ENCODE measurements at places on chromosomes 11 and 22. TPM values are rescaled to one million over a fixed set of nuclear protein-coding genes. Genes with fewer than 3 reads are reported as not detected.
A peak's percentile ranks its signal among the peaks of the same experiment; 100 is the strongest.

DNA sequence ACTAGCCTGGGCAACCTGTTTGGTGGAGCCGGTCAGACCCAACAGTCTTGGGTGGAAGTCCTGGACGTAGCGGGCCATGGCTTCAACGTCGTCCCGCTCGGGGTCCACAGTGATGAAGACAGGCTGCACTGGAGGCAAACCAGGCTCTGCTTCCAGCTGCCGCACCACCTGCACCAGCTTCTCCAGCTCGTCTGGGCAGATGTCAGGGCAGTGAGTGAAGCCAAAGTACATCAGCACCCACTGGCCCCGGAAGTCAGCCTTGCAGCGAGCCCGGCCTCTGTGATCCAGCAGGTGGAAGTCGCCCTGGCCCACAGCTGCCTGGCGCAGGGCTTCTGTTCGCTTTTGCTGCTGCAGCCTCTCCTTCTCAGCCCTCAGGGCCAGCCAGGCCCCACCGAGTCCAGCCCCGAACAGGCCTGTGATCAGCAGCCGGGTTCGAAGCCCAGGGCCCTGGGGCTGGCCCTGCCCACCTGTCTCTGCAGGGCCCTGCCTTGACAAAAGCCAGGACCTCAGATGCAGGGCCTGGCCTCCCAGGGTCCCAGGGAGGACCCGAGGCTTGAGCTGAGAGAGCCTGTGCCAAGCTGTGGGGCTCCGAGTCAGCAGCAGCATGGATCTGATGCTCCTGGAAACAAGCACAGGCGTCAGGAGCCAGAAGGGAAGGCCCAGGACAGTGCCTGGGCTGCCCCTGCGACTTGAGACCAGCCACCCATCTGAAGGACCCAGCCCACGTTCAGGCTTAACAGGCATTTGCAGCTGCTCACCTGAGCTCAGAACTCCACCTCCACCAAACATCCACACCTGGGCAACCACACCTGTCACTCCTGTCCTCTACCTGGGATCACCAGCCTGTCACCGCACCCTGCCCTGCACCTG, 1.4 kb downstream of the SCO2 start:
- no peak for DNase-seq

GRCh38 chr11:96267496-96268032, 75.4 kb downstream of the MAML2 start:
- no peak for DNase-seq

DNA sequence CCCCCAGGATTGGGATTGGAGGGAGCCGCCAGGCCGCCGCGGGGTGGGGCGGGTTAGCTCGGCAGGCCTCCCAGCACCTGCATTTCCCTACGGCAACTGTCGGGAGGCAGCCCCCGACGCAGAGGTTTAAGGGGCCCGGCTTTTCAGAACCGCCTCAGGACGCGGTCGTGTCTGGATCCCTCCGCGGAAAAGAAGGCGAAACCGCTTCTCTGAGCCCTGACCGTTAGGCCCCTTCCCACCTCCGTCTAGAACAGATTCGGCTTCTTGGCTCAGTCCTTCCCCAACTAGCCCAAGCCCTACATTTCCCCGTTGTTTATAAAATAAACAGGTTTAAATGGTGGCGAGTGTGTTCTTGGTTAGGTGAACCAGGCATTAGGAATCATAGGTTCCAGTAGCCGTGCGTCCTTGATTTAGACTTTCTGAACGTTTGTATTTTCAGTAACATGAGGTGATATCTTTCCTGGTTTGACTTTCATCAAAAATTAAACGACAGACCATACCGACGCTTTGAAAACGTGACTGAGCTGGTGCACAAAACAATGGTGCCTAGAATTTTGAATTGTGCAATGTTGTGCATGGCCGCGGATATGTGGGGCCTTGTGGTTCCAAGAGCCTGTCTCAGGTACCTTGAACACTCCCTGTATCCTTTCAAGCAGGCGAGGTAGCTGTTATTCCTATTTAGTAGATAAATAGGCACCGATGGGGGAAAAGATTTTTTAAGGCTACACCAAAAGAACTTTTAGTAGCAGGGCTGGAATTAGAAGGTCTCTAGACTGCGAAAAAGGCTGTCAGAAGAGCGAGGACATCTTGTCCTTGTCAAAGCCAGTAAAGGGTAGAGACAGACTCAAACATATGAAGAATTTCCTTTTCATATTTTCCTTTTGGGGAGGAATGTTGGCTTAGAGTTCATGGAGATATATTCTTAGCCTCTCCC, 1.2 kb upstream of the HSPA8 start:
- no peak for DNase-seq

GRCh38 chr11:66981976-66982578, 7.0 kb downstream of the C11orf86 start:
- peak; percentile 72 for DNase-seq

DNA sequence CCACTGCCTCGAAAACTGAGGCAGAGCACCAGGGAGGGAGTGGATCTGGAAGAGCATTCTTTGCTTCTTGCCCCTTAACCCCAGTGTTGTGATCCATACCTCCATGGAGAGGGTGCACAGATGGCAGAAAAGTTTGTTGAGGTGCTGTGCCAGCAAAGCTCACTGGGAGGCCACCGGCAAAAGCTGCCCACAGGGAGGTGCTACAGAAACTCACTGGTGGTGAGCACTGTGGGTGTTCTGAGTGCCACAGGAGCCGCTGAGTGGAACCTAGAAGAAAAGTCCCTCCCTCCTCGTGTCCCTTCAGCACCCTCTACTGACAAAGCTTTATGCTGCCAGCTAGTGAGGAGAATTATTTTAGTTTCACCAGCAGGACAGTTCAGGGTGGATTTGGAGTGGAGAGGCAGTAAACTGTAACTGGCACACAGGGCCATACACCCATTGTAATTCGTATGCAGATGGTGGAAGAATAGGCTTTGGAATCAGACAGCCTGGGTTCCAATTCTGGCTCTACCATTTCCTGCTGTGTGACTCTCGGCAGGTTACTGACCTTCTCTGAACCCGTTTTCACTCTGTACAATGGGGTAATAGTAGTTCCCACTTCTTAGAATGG, 84.6 kb downstream of the SWAP70 start:
- peak; percentile 58 for DNase-seq

DNA sequence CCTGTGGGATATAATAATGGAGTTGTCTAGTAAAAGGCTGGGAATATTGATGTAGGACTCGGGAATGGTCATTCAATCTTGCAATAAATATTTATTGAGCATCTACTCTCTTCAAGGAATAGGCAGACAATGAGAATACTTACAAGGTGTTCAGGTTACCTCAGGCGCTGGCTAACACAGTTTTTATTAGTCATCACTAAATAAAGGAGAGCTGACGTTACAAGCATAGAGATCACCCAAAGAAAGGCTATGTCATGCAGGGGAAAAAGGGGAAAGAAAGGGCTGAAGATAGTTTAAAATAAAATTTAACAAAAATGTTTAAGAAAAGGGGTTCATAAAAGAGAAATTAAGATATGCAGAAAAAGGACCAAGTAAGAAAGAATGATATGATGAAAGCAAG, 15.8 kb upstream of the CTSC start:
- no peak for DNase-seq

DNA sequence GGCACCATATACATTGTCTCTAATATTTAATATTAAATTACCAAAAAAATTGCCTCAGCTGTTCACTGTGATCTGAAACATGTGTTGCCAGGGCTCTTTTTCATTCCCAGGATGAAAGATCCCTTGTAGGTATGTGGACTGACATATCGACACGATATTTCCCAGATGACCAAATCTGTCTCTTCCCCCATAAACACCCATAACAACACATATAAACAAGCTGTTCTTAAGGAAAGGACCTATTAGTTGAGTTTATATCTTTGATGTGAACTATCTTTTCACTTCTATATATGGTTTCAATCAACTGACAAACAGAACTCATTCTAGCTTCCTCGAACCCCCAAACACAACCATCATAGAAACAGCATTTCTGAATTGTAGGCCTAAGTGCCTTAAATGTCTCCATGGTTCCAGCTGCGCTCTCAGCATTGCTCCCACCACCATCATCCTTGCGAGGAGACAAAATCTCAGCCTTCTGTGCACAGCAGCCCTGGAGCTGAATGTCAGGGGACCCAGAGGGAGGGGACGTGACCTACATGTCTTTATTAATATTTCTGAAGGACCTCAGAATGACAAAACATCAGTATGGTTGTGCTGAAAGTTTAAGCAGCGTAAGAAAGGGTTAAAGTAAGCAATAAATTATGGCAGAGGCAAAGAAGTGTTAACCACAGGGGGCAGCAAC, 67.0 kb downstream of the ETS1 start:
- no peak for DNase-seq

GRCh38 chr11:74476536-74476935, 9.2 kb upstream of the KCNE3 start:
- DNase-seq, result no peak

GRCh38 chr22:47333625-47334024, 571.2 kb downstream of the TBC1D22A start:
- no peak for DNase-seq

DNA sequence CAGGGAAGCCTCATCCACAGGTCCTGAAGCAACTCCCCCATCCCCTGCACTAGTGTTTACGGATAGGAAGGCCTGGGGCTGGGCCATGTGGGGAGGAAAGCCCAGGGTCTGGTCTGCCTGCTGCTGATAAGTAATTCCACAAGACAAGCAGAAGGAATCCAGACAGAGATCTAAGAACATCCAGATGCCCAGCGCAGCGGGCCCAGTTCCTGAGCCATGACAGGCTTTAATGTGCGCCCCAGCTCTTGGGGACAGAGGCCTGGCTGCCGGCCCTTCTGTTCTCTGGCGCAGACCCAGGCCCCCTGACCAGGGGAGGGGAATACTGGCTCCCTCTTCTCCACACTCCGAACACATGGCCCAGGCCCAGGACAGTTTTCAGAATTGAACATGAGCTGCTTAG, 28.8 kb upstream of the ETS1 start:
- no peak for DNase-seq

- no peak for DNase-seq
Measured at GRCh38 chr11:8744423-8744822, 61.8 kb downstream of the RPL27A start.

GRCh38 chr11:18802381-18803257, 11.0 kb upstream of the PTPN5 start:
- peak; percentile 25 for DNase-seq

GRCh38 chr11:121591405-121592033, 138.8 kb upstream of the SORL1-AS1 start:
- DNase-seq, result no peak

- DNase-seq, result no peak
Measured at GRCh38 chr22:19082101-19082500, 40.1 kb downstream of the DGCR2 start.

GRCh38 chr11:61138935-61139334, 22.3 kb downstream of the VPS37C start:
- no peak for DNase-seq

TMEM121B gene
- 1.5 TPM for total RNA-seq

APOA4 gene
- total RNA-seq, result not detected

YPEL1 gene
- total RNA-seq, result 4.9 TPM

OR1S1 gene
- total RNA-seq, result not detected

CD6 gene
- 0.29 TPM for total RNA-seq

DDX10 gene
- total RNA-seq, result 29.0 TPM

UPK3A gene
- not detected for total RNA-seq

MRGPRX4 gene
- not detected for total RNA-seq

TTC36 gene
- total RNA-seq, result 0.62 TPM

All from kidney epithelial cell (primary cell).